ENCODE measurements at places on chromosomes 3 and 15. TPM values are rescaled to one million over a fixed set of nuclear protein-coding genes. Genes with fewer than 3 reads are reported as not detected.
A peak's percentile ranks its signal among the peaks of the same experiment; 100 is the strongest.

GRCh38 chr15:98804057-98804380 lies 155.7 kb downstream of the IGF1R start:
- no peak for DNase-seq

DNA sequence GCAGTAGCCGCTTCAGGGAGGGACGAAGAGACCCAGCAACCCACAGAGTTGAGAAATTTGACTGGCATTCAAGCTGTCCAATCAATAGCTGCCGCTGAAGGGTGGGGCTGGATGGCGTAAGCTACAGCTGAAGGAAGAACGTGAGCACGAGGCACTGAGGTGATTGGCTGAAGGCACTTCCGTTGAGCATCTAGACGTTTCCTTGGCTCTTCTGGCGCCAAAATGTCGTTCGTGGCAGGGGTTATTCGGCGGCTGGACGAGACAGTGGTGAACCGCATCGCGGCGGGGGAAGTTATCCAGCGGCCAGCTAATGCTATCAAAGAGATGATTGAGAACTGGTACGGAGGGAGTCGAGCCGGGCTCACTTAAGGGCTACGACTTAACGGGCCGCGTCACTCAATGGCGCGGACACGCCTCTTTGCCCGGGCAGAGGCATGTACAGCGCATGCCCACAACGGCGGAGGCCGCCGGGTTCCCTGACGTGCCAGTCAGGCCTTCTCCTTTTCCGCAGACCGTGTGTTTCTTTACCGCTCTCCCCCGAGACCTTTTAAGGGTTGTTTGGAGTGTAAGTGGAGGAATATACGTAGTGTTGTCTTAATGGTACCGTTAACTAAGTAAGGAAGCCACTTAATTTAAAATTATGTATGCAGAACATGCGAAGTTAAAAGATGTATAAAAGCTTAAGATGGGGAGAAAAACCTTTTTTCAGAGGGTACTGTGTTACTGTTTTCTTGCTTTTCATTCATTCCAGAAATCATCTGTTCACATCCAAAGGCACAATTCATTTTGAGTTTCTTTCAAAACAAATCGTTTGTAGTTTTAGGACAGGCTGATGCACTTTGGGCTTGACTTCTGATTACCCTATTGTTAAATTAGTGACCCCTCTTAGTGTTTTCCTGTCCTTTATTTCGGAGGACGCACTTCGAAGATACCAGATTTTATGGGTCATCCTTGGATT lies at the start of gene MLH1:
Gene MLH1 (plus strand): TSS at position 193 of the 958 bp plus-strand sequence. CDS start 30 bp downstream, at position 223.
- DNase-seq, result peak; percentile 100

DNA sequence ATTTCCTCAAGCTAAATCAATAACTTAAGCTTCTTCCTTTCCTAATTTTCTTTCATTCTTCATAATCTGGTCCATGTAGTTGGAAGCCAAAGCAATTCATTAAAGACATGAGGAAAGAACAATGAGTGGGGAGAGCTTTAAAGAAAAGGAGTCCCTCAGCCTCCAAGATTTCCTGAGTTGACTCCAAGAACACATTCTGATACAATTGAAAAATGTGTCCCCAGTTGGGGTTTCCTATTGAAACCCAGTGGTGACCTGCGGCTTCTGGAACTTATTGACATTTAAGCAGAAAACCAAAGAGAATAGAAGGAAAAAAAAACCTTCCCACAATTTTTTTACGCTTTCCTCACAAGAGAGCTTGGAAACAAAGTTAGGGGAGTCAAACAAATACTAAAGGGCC lies 37.0 kb downstream of the ATP8B4 start:
- peak; percentile 63 for DNase-seq

GRCh38 chr15:95059346-95059905 lies 828.1 kb downstream of the MCTP2 start:
- no peak for DNase-seq

Gene TTC14
- 32.5 TPM for polyA plus RNA-seq

DNA sequence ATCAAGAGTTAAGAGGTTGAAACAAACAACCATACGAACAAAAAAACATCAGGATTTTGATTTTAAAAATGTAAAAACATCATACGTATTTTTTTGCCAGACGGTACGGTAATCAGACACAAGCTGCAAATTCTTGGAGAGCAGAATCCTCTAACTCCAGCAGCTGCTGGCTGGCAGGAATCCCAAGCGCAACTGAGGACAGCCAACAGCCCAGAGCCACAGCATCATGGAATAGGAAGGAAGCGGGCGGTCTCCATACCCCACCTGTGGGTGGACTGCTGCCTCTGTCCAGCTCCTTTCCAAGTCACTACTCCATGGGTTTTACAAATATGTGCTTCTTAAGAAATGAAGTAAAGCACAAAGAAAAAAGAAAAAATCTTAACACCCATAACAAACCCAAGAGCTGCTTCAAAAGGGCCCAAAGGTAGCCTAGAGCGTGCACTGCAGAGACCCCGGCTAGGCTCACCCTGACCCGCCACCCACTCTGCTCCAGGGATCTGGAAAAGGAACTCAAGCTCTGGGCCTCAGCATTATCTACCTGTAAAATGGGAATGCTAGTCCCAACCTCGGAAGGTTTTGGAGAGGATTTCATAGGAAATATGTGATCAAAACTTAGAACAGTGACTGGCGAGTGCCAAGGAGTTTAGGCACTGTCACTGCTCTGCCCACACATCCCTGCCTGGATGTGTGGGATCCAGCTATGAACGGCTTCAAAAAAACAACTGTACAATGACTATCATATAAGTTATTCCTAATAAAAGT lies 33.4 kb downstream of the ZXDC start:
- peak; percentile 86 for DNase-seq

- no peak for DNase-seq
These were observed 312.5 kb upstream of the CTNNB1 start for GRCh38 chr3:40886660-40887425.

GRCh38 chr3:107432013-107432515 lies 54.8 kb downstream of the CCDC54 start:
- DNase-seq, result no peak

Gene ITIH4
- 38.3 TPM for polyA plus RNA-seq

Gene C2CD4A
- polyA plus RNA-seq, result not detected

All from hindlimb muscle (tissue), 1 donor.